Stimulated activated CD4-positive, alpha-beta T cell treated with anti-CD3 and anti-CD28 coated beads, TNF-alpha, amount 100 ng/mL, for 4 hours (primary cell): ENCODE measurements at places on chromosomes 4 and X.

DNA sequence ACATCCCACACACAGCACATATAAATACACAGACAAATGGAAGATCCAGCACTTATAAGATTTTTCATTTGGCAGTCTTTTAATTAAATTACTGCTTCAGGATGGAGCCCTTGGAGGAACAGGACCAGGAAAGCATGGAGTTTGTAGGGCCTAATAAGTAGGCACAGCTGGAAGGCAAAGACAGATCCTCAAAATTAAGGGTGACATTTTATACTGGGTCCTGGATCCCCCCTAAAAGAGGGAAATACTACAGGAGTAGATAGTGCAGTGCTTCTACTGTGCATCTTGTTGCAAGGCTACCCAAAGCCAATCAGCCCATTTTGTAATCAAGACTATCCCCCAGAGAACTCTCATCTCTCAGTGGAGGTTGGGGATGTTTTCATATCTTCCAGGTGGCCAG, 1860.7 kb upstream of the PCDH10 start:
- no peak for DNase-seq

DNA sequence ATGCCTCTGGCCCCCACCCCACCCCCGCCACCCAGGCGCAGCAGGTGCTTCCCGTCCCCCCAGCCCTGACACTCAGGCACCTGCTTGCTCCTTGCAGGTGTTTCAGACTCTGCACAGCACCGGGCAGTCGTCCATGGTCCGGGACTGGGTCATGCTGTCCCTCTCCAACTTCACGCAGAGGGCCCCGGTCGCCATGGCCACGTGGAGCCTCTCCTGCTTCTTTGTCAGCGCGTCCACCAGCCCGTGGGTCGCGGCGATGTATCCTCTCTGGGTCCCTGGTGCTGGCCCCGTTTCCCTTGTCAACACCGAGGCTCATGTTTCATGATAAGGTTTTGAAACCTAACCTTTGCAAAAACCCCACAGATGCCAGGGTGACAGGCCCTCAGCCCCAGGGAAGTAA, 10.2 kb upstream of the MSANTD1 start:
- DNase-seq: no peak

DNA sequence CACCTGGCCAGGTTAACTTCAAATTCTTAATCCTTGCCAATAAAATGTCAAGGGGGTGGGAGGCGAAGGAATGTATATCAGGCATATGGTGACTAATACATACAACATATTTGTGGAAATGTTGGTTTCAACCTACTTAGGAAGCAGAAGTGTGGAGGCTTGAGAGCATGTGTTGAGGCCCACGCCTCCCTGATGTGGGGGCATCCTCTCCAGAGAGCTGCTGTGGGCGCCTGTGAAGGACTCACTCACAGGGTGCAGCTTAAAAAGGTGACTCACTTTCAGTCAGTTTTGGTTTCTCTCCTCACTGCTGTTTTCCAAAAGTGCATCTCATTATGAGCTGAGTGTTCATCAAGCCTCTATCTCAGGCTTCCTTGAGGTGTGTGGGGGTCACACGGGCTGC, 27.5 kb downstream of the LNX1 start:
- DNase-seq: no peak

- DNase-seq: no peak
Observed at GRCh38 chr4:126627255-126627654, 1005.5 kb upstream of the INTU start.
